ENCODE measurements at places on chromosomes 2 and 18.
A peak's percentile ranks its signal among the peaks of the same experiment; 100 is the strongest.

GRCh38 chr2:134296301-134296700 is 42.4 kb downstream of the MGAT5 start:
- DNase-seq = no peak

- DNase-seq = no peak
Observed at GRCh38 chr2:235810846-235811245, 317.0 kb downstream of the AGAP1 start.

DNA sequence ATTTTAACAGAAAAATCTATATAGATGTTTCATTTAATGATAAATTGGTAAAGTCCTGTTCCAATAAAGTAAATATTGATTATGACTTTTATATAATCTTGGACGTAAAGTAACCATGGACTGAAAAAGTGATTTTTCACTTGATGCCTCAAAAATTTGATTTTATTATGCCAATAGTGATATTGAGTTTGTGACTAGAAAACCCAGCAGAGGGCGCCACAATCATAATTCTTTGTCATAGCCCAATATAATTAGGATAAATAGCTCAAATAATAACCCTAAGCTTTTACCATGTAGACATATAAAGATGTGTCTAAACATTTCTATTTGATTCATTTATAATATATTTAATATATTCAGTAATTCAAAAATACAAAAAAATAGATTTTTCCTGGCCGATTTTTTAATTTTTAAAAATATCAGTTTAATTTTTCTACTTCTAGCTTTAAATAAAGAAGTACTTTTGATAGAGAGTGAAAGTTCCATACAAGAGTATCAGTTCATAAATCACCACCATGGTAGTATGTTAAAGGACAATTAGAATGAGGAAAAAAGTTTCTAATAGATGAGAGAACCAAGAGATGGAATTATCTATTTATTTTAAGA is 30.7 kb downstream of the CAMKMT start:
- DNase-seq = peak; percentile 13

GRCh38 chr2:96875498-96876268 is 5.8 kb upstream of the SEMA4C start:
- no peak for DNase-seq

Measured in smooth muscle cell of the brain vasculature (primary cell).